ENCODE measurements at places on chromosomes 13 and 19.

- no peak for DNase-seq
Measured at GRCh38 chr13:30880151-30880855, 25.8 kb upstream of the MEDAG start.

- no peak for DNase-seq
Measured at GRCh38 chr19:45884682-45885555, 1.0 kb downstream of the IRF2BP1 start.

GRCh38 chr13:45055902-45056648 is 64.2 kb upstream of the GTF2F2 start:
- no peak for DNase-seq

GRCh38 chr19:46554161-46554560 is 47.0 kb upstream of the CALM3 start:
- DNase-seq, result no peak

DNA sequence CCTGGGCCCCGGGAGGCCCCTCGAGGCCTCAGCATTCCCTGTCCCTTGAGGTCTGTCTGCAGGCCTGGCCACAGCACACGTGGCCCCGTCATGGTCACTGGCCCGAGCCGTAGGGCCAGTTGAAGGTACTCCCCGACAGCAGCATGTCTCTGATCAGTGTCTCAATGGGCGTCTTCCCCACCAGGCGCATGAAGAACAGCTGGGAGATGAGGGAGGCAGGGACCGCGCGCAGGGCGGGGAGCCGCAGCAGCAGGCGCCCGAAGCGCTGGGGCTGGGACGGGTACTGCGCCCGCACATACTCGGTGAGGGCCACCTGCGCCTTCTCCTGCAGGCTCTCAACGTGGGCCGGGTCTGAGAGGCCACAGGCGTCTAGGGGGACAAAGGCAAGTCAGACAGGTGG is 6.2 kb downstream of the OCEL1 start:
- no peak for DNase-seq

DNA sequence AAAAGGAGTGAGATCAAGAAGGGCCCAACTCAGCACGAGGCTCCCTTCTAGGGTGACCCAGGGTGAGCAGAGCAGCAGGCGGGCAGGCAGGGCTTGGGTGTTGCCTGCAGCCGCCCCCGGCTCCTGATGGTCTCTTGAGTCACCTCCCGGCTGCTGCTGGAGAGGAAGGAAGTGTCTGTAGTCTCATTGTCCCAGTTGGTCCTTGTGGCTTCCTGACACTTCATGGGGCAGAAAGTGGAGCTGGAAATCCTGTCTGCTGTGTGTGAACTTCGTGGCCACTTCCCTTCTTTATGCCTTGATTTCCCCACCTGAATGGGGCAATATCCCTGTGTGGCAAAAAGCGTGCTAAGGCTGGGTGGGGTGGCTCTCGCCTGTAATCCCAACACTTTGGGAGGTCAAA is 2.5 kb downstream of the MAP1S start:
- DNase-seq, result no peak

Measured in GM12864 (cell line).